ENCODE measurements at places on chromosomes 4 and X. TPM values are rescaled to one million over a fixed set of nuclear protein-coding genes. Genes with fewer than 3 reads are reported as not detected.

The DCAF16 gene
- 16.7 TPM for total RNA-seq

The SLC16A2 gene
- total RNA-seq = 24.3 TPM

The CAPN6 gene
- 0.07 TPM for total RNA-seq

The SLC6A14 gene
- not detected for total RNA-seq

The OCRL gene
- 29.0 TPM for total RNA-seq

The ITM2A gene
- 0.72 TPM for total RNA-seq

The MAGEB17 gene
- total RNA-seq = not detected

The FATE1 gene
- total RNA-seq = not detected

The TRIM75 gene
- not detected for total RNA-seq

The RHOH gene
- not detected for total RNA-seq

The MGAT4D gene
- not detected for total RNA-seq

The HTT gene
- 76.5 TPM for total RNA-seq

The ALB gene
- total RNA-seq = not detected

The NDST3 gene
- total RNA-seq = not detected
